ENCODE measurements at places on chromosomes 2 and 18.

GRCh38 chr2:232328032-232328422 is 50.5 kb upstream of the ALPP start:
- DNase-seq = no peak

GRCh38 chr2:222672068-222672401 is 577 bp downstream of the MOGAT1 start:
- no peak for DNase-seq

- DNase-seq = no peak
These were observed 21.9 kb downstream of the PIGN start for GRCh38 chr18:62164855-62165487.

GRCh38 chr18:10419420-10420103 is 34.9 kb upstream of the APCDD1 start:
- no peak for DNase-seq

- DNase-seq = peak; percentile 47
These were observed 851 bp downstream of the EIF2AK3 start for GRCh38 chr2:88626171-88627054.

DNA sequence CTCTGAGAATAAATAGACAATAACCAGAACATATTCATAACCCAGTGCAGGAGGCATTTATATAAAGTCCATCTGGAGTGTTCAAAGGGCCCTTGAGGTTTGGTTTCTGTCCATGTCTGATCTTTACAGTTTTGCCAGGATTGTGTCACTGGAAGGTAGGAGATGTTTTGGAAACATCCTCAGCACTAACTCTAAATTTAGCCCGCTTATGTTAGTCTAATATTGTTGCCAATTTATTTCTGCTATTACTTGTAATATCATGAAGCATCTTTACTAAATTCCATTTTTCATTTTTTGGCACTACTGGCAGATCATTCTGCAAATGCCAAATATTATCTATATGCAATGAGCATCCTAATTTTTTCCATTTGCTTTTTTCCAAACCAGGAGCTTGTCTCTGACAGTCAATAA is 22.4 kb upstream of the REV1 start:
- no peak for DNase-seq

DNA sequence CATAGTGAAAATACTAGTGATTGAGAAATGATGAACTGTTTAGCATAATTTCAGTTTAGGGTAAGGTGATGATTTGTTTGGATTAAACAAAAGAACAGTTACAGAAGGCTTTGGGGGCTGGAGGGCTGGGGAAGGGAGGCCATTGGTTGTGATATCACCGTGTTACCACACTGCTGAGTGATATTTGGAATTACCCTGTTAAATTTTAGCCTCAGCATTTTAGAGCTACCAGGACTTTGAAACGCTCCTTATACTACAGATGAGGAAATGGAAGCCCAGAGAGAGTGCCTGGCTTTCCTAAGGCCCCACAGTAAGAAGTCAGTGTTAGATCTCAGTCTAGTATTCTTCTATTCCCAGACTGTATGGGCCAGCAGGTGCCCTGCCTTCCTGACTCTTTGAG is 15.6 kb downstream of the ARHGEF33 start:
- no peak for DNase-seq

DNA sequence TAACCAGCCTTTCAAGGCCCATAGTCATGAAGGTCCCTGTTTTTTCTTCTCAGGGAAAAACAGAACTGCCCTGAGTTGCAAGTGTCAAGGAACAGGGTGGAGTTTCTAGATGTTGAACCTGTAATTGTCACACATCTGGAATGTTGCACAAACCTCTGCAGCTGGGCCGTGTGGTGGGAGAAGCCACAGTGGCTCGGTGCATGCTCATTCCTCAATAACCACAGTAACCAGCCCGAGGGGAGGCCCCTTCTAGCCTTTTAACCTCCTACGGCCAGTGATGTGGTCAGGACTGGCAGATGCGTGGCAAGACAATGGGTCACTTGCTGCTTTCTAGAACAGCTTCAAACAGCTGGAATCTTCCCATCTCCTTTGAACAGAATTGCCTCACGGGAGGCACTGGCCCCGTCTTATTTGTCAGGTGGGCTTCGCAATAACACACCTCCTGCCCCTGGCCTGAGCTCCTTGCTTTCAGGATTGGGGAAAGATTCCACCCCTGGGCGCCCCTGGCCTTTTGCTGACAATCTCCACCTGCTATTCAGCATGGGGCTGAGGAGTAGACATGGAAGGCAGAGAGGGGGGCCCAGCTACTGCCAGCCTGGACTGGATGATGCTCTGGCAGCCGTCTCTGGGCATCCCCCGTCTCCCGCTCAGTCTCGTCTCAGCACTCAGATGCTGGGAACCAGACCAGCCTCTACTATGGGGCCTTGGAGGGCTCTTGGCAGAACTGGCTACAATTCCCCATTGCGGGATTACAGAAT is 102.9 kb downstream of the KLHL29 start:
- no peak for DNase-seq

DNA sequence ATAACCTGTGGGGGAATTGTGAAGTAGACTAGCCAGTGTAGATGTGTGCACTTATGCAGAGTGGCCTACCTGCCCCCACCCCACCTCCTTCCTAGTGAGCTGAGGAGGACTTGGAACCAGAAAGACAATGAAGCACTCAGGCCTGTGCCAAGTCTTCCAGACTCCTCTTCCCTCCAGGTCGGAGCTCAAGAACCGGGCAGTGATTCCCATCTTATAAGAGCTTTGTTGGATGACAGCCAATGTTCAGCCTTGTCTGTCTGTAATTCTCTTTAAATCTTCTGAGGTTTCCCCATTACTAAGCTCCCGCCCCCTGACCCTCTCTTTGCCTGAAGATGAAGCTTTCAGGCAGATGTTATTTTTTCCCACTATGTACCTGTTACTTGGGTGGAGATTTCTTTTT is 121.0 kb downstream of the SMAD2 start:
- DNase-seq = no peak

DNA sequence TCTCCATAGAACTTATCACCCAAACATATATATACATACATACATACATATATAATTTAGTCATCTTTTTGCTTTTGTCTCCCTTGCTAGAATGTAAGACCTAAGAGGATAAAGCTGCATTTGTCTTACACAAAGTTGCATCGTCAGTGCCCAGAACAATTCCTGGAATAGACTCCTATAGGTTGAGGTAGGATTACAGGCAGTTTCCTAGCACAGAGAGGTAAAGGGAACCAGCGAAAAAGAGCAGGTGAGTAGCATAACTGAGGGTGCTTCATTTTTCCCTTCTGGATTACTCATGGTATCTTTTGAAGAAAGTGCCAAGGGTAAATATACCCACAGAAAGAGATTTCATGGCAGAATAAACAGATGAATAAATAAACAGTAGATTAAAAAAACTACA is 68.1 kb upstream of the AMMECR1L start:
- no peak for DNase-seq

DNA sequence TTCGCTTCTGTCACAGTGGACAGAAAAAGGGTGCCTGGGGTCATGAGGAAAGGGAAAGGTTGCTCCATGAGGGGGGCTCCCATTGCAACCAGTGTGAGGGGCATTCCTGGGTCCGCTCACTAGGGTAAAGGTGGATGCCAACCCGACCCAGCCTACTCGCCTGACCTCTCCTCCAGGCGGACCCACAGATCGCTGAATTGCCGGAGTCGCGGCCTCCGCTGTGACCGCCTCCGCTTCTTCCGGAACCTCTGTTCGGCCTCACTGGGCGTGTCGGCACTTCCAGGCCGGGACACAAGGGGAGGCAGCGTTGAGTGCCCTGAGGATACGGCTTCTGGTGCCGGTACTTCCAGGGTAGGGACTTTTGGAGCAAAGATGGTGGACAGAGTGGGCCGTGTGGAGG is 57.1 kb downstream of the TRABD2A start:
- no peak for DNase-seq

- DNase-seq = no peak
These were observed 270.3 kb upstream of the PARD3B start for GRCh38 chr2:204274991-204275390.

- DNase-seq = no peak
These were observed 127.6 kb downstream of the QPCT start for GRCh38 chr2:37471994-37472393.

- no peak for DNase-seq
These were observed 728.9 kb downstream of the SUCLG1 start for GRCh38 chr2:83730223-83730622.

DNA sequence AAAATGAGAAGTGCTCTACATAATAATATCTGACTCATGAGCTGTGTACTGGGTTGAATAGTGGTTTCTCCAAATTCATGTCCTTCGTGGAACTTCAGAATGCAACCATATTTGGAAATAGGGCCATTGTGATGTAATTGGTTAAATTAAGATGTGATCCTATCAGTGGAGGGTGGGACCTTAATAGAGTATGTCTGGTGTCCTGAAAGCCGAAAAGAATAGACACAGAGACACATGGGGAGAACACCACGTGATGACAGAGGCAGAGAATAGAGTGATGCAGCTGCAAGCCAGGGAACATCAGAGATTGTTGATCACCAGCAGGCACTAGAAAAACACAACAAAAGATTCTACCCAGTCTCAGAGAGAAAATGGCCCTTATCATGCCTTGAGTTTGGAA is 310.1 kb downstream of the EXOC6B start:
- DNase-seq = no peak

GRCh38 chr2:216770050-216770449 is 74.7 kb upstream of the IGFBP5 start:
- DNase-seq = no peak

DNA sequence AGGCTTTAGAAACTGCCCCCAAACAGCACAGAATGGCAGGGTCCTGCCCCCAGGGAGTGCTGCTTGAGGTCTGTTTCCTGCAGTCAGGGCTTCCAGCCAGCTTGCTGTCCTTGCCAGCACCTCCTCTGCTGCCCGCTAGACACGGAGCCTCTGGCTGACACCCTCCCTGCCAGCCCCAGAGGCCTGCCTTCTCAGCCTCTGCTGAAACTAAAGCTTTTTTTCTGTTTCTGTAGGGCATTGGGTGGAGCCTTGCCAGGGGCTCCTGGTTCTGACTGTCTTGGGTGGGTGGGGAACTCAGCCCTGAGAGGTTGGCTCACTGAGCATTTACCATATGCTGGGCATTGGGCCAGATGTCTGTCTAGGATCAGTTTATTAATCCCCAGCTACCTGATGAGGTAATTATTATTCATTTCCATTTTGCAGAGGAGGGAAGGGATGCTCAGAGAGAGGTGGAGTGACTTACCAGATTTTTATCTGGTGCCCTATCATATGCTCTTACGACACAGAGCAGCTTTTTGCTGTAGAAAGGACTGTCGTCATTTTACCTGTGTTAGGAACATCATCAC is 35.4 kb downstream of the INPP4A start:
- no peak for DNase-seq

- peak; percentile 71 for DNase-seq
These were observed 2.4 kb downstream of the SMAD7 start for GRCh38 chr18:48948112-48949049.

GRCh38 chr2:20424300-20425290 is 22.3 kb upstream of the RHOB start:
- DNase-seq = peak; percentile 68

- no peak for DNase-seq
These were observed 19.4 kb upstream of the EHBP1 start for GRCh38 chr2:62686012-62686685.

DNA sequence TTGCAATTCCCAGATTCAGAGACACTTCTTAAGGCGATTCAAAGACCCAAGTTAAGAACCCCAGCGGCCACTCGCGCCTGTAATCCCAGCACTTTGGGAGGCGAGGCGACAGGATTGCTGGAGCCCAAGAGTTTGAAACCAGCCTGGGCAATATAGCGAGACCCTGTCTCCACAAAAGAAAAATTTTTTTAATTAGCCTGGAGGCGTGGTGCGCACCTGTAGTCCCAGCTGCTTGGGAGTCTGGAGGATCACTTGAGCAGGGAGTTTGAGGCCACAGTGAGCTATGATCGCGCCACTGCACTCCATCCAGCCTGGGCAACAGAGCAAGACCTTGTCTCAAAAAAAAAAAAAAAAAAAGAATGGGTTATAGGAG is 585 bp upstream of the ANAPC1 start:
- no peak for DNase-seq

DNA sequence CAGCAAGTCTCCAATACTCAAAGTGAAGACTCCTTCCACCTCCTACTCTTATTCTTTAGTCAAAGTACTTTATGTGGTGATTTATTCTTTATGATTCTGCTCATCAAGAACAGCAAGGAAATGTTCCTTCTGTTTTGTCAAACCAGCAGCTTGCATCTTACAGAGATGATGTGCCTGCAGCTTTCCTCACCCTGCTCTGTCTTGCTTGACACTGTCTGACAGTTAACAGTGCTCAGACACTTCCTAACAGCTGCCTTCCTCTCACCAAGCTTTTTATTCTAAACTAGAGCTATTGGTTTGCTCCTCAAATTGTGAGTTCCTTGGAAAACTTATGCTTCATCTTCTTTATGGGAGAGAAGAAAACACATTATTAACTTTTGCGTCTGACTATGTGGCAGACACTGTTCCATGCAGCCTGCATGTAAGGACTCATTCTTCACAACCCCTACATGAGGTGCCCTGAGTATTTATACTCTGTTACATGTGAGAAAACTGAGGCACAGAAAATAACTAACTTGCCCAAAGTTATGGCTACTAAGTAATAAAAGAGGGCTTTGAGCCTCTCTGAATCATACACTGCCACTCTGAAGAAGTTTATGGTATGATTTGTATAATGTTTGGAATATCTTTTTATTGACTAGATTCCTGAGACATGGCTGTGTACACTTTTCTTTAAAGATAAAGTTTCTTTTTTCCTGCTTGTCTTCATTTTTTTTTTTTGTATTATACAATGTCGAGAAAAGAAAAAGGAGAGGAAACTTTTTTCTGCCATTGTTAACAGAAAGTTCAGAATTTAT is 723.3 kb upstream of the DDX18 start:
- DNase-seq = no peak
